NCI-H1436 treated with DMSO at 0.1 percent for 48 hours (cell line): ENCODE measurements at places on chromosomes 16 and 17.

GRCh38 chr16:85394456-85395206, 218.5 kb upstream of the GSE1 start:
- peak; percentile 46 for DNase-seq

GRCh38 chr17:77733576-77734296, 224.8 kb upstream of the TNRC6C start:
- DNase-seq, result no peak

- DNase-seq, result no peak
Observed at GRCh38 chr17:81309140-81309858, 14.2 kb upstream of the SLC38A10 start.

DNA sequence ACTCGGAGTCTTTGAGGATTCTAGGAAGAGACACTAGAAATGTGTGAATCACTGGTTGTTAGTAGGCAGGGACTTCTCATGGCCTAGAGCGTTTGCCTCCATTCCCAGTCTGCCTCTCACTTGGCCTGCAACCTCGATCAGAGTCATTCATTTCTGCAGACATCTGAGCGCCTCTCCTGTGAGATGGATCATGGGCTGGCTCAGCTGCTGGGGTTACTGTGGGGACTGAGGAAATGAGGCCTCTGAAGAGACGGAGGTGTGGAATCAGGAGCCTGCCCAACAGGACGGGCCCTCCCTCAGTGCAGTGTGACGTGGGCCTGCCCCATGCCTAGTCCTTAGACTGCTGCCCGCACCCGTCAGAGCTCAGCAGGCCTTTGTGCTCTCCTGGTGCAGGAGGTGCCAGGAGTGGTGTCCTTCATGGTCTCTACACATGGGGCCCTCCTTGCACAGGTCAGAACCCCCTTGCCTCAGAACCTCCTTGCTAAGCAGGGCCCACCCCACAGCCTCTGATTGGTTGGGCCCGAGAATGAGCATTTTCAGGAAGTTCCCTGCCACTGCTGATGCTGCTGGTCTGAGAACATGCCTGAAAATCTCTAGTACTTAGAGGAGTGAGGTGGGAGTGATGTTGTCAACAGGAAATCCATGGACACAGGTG, 99.4 kb downstream of the NPIPB11 start:
- no peak for DNase-seq

GRCh38 chr16:85971902-85972638, 73.1 kb downstream of the IRF8 start:
- no peak for DNase-seq

- no peak for DNase-seq
Observed at GRCh38 chr17:77501751-77502625, 361.2 kb downstream of the SEC14L1 start.

- no peak for DNase-seq
Observed at GRCh38 chr16:2532494-2533141, 1.4 kb upstream of the CEMP1 start.

DNA sequence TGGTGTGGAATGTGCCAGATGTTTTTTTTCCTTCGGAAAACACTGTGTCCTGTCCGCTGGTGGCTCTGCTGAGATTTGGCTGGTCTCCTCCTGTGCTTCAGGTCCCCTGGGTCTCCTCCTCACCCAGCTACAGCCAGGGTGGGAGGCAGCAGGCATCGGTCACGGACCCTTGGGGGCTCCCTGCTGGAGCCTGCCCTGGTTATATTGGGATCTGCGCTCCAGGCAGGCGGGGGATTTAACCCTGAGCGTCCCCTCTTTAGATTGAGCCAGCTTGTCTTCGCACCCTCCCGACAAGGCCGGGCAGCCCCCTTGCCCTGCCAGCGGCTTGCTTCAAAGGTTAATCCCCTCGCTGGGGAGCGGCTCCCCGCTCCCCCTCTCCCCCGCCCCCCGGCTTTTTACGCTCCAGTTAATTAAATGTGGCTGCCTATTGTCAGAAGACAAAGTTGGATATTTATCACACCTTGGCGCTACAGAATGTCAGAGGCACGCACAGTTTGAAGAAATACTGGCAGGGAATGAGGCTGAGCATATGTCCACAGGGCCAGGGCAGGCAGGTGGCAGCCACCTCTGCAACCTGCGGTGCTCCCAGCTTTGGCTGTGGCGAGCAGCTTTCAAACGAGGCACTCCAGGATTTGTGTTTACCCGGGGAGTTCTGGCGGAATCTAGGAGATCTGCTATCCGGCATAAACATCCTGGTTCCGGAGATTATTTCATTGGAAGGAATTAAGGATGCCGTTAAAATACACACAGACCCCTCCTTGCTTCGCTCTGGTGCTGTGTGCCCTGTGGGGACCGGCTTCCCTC, 38.2 kb upstream of the GSE1 start:
- no peak for DNase-seq

- DNase-seq, result no peak
Observed at GRCh38 chr16:67672739-67673662, 6.4 kb downstream of the C16orf86 start.

DNA sequence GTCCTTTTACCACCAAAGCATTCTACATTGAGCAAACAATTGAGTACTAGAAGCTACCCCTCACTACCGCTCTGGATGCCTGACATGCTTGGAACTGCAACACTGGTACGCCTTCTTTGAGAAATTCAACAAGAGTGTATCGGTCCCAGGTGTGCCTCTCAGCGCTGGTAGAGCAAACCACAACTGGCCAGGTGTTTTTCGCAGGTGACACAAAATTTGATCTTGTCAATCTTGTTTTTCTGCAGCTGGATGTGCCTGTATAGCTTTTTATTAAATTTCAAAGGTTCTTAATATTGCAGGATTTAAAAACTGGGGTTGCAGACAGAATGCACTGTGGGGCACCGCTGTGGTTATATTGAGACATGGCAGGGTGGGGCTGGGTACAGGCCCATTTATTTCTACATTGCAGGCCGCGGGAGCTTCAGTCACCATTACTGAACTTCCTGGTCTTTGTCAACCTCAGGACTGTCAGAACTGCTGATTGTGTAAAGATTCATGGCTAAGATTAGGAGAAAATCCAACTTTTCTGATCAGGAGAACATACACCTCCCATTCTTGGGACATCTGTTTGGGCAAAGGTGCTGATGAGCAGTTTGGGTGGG, 4.5 kb upstream of the SNX20 start:
- no peak for DNase-seq

DNA sequence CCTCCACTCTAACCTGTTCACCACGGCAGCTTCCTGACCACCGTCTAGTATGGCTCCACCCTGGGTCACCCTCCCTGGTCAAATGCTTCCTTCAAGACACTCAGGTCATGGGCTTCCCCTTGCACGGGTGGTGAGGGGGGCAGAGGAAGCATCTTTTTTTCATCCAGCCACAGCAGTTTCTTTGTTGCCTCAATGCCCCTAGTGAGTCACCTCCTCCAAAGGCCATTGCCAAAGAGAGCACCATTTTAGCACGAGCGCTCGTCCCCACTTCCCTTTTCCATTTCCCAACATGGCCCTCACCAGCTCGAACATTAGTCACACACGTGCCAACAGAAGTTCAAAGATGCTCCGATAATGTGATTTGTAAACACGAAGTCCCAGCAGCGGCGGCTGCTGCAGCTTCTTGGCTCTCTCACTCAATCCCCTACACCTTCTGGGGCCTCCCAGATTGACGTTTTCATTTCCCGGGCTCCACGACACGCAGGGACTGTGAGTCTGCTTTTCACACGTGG, 134.6 kb downstream of the GAS7 start:
- no peak for DNase-seq

DNA sequence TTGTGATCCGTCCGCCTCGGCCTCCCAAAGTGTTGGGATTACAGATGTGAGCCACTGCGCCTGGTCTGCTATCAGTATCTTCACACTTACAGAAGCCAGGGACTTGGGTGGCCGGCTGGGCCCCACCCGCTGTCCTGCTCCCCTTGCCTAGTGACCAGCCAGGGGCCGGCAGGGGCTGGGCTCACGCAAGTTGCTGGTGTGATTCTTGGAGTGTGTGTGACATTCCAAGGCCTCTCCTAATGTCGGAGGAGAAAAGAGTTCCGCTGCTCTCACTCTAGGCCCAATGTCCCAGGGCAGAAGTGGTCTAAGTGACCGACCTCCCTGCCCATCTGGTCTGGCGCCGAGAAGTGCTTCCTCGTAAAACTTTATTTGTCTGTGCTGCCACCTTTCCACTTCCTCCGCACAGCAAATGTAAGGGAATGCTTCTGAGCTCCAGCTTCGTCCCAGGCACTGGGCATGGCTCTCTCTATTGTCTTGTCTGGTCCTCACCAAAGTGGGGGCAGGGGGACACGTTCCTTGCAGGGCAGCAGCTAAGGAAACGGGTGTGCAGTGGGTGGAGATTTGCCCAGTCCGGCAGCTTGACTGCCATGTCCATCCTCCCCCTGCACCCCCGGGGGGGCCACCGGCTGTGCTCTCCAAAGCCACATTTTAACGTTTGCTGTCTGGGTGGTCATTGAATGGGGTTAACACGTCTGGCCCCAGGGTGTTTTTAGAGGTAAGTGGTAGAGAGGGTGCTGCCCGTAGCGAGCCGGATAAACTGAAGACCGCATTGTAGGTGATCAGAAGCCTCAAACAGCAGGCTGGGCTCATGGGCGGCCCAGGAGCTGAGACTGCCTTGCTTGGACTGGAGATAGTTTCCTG, 7.8 kb upstream of the GSE1 start:
- DNase-seq, result no peak

GRCh38 chr17:63621229-63621683, 961 bp upstream of the MAP3K3 start:
- no peak for DNase-seq

- DNase-seq, result no peak
Observed at GRCh38 chr16:72172105-72173034, at the start of gene PMFBP1. PMFBP1 (minus strand) TSS chr16:72172155; CDS start chr16:72171208, 947 bp downstream.

- no peak for DNase-seq
Observed at GRCh38 chr17:73510981-73511718, 133.1 kb downstream of the SDK2 start.
